ENCODE measurements at places on chromosomes 12 and 14. TPM values are rescaled to one million over a fixed set of nuclear protein-coding genes. Genes with fewer than 3 reads are reported as not detected.

The RAPGEF3 gene
- 3.4 TPM for total RNA-seq

The GYS2 gene
- 0.29 TPM for total RNA-seq

The TAS2R20 gene
- total RNA-seq = 1.1 TPM

The FAIM2 gene
- total RNA-seq = not detected

The SYCP3 gene
- total RNA-seq = not detected

DNA sequence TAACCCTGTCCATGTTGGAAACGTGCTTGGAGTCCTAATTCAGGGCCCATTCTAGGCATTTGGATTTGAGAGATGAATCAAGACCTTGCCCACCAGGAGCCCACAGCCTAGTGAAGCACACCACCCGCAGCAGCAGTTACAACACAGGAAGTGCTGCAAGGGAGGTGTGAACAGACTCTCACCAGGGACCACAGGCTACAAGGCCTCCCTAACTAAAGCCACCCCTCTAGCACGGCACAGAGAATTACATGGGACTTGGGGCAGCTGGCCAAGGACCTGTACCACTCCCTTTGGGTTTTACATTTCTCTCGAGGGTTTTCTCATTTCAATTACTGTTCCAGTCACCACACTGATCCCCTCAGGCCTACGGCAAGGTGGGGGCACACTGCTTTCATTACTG, 49.5 kb upstream of the FOXN3 start:
- no peak for DNase-seq
